T-helper 1 cell (primary cell): ENCODE measurements at places on chromosomes 3 and 15.

DNA sequence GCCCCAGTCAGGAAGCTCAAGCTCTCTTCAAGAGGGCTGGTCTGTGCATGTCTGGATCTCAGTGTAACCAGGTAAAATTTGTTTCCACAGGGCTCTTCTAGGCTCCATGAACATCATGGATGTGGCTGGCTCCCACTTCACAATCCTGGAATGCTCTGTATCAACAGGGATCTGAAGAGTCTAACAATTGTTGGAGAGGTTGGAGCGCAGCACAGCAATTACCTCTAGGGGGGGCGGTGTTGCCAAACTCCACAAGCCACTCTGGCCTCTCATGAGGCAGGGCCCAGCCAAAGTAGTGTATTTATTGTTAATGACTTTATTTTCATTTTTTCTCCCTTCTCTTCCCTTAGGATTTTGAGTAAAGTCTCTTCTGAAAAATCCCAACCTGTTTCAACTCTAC lies 6.1 kb upstream of the EIF2B5 start:
- no peak for DNase-seq

DNA sequence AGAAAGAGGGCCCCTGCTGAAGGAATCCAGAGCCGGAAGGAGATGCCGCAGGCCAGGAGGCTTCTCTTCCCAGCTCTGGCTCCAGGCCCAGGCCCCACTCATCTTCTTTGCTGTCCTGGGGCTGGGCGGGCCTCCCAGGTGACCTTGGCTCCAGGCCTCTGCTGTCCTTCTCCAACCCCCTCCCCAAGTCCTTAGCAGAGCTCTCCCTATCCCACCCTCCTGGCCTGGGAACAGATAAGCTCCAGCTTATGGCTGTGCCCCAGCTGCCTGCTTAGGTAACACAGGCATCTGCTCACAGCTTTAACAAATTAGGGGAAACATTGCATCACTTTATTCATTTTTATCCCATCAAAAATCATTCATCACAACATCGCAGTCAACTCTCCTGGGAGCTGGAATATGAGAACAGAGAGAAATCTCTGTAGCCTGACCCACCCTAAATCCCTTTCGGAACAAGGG lies 86.9 kb downstream of the SEMA5B start:
- no peak for DNase-seq

DNA sequence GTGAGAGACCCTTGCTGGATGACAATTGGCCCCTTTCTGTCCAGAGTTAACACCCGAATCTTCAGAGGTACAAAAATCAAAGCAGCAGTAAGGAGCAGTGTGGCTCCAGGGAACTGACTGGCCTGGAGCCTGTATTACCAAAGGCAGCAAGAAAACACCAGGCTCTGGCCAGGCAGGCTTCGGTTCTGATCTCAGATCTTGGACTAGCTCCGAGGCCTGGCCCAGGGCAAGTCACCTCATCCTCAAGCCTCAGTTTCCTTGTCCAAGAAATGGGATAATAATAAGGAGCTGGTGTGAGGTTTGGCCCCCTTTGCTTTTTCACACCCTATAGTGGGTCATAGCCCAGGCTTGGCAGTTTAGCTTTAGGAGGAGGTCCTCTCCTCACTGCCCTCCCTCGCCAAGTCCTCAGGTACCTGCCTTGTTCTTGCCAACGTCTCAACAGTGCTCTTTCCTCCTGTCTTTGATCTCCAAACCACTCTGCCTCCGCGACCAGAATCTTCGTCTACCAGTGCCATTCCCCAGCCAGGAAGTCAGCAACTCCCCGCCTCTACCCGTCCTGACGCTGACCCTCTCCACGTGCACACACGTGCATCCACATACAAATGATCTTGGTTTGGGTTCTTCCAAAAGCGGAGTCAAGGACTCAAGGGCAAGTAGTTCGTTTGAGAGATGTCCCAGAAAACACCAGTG lies 82.6 kb upstream of the TLE3 start:
- no peak for DNase-seq

- no peak for DNase-seq
Measured at GRCh38 chr3:128548021-128548420, 55.0 kb upstream of the GATA2 start.

DNA sequence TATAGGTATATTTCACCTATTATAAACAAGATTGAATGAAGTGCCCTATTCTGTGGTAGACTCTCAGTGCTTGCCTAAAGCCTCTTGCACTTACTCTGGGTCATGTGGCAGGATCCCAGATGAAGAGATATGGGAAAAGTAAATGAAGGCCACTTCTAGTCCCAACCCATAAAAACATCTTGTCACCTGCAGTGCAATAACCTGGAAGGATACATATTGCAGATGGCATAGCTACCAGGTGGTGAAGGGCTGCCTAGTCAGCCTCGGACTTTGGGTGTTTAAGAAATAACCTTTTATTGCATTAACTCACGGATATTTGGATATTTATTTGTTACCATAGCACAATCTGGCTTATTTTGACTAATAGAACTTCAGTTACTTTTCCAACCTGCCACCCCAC lies 367.1 kb downstream of the UNC13C start:
- no peak for DNase-seq

DNA sequence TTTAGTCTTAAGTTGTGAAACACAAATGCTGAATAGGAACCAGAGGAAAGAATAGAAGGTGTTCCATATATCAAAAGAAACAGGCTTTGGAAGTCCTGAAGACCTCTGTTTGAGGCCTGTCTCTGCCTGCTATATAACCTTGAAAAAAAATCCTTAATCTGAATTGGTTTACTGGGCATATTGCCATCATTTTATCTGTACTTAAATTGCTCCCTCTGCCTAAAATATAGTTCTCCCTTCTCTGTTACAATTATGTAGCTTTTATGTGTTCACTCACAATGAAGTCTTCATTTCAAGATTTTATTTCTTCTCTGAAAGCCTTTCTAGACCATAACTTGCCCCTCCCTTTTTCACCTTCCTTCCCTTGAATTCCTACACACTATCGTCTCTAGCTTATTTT lies 21.2 kb downstream of the ARL13B start:
- DNase-seq, result no peak

- DNase-seq, result no peak
Measured at GRCh38 chr3:143529018-143529478, 319.2 kb downstream of the SLC9A9 start.

- no peak for DNase-seq
Measured at GRCh38 chr3:102194001-102194400, 240.8 kb upstream of the ZPLD1 start.

GRCh38 chr15:66919421-66919820 lies 146.0 kb upstream of the SMAD3 start:
- DNase-seq, result no peak
